ENCODE measurements at places on chromosomes 3 and 15.

GRCh38 chr3:123936400-123936799, 24.6 kb downstream of the CCDC14 start:
- DNase-seq: no peak

DNA sequence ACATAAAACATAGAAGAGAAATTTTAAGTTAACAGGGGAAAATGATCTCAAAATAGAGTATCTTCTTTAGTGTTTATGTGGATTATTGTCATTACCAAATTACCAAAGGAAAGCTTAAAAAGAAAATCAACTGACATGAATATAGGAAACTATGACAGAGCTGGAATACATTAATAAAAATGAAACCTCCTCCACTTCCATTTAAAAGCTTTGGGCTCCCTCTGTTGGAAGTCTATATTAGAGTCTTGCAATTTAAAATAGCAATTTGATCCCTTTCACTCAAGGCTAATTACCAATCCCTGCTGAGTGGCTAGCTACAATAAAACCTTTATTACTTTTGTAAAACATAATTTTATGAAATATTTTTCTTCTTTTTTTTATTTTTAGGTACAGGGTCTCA, 61.4 kb upstream of the IMPG2 start:
- DNase-seq: no peak

- DNase-seq: no peak
These were observed at the start of gene MDFIC2 for GRCh38 chr3:70312336-70312735. Gene MDFIC2, minus strand, starts transcription at chr3:70312638. Its CDS starts 665 bp downstream, at chr3:70311973.

DNA sequence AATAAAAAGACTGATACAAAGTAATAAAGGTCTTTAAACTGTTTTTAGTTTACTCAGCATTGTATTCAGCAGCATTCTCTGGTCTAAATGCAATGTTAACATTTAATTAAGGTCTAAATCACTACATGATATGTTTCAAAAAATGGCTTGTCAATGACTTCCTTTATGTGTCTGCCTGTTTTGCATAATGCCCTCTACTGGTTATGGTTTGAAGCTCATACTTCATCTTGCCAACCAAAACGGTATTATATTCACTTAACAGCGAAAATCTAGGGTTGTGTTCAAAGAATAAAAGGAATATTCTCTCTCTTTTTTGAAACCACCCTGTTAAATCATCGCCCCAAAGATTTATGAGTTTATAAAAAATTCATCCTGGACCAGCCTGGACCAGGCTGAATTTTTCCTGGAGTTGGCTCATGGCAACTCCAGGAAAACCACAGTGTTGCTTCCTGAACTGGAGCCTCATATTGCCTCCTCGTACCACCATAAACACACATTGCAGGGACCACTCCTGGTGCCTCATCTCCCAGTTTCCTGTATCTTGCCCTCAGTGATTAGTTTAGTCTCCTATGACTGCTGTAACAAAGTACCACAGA, 6.7 kb upstream of the NCEH1 start:
- no peak for DNase-seq

- DNase-seq: no peak
These were observed 31.3 kb downstream of the LAMP3 start for GRCh38 chr3:183131186-183131725.

GRCh38 chr3:4478261-4478660, 11.2 kb upstream of the SUMF1 start:
- no peak for DNase-seq

DNA sequence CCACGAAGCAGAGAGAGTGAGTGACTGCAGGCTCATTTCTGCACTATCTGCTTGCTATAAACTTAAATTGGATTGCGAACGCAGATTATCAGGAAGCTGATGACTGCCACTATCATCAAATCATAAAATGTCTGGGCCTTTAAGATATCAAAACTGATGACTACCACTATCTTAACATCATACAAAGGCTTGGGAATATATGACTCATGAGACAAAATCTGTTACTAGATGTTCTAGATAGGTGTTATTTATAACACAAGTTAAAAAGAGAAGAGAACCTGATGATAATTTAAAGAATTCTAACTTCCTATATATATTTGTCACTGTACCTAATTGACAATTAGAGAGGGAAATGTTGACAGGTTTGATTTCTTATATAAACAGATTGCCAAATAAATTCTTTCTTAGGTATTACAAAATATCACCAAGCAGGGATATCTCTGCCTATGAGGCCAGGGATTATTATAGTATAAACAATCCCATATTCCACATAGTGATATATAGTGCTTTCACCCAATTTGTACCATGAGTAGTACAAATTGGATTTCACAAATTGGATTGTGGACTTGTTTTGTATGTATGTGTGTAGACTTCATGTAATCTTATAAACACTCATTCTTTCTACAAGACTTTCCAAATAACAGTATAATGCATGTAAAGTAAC, 1157.2 kb downstream of the ROBO1 start:
- no peak for DNase-seq

- no peak for DNase-seq
These were observed 4.8 kb upstream of the HCLS1 start for GRCh38 chr3:121665488-121665887.

GRCh38 chr3:100941451-100941850, 51.8 kb downstream of the ABI3BP start:
- no peak for DNase-seq

GRCh38 chr15:35309886-35310285, 224.8 kb upstream of the NANOGP8 start:
- no peak for DNase-seq

DNA sequence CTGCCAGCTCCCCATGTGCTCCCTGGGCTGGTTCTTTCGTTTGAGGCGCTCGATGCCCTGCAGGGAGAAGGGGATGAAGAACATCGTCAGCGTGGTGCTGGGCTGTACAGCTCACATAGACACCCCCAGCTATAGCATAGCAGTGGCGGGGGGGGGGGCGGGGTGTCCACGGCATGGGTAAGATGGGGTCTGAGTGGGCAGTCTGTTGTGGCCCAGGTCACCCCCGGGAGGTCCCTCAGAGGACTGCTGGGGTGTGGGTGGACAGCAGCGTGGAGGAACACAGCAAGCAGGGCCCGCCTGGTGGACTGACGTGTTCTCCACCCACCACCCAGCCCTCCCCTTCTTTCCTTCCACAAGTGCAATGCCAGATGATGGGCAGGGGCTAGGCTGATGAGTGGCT, 43.7 kb downstream of the TGM4 start:
- no peak for DNase-seq

- DNase-seq: no peak
These were observed 77.2 kb downstream of the LDHAL6B start for GRCh38 chr15:59283717-59284391.

DNA sequence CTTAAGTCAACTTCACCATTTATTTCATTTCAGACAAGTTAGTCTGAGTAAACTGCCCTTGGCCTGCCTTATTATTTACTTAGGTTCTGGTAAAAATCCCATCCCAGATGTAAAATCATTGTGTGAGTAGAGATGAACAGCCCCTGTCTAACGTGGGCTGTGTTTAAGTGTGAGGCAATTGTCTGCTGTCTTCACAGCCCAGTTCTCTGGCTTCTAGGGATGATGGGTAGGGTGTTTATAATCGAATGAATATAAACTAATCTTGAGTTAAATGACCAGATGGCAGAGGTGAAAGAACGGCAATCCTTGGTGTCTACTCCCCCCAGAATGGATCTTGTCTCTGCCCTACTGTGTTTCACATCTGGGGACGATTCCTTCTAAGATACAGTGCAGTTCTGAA, 20.8 kb downstream of the PPARG start:
- no peak for DNase-seq

- no peak for DNase-seq
These were observed 7.1 kb downstream of the RAD51 start for GRCh38 chr15:40702077-40702476.
